ENCODE measurements at places on chromosomes 16 and 17. TPM values are rescaled to one million over a fixed set of nuclear protein-coding genes. Genes with fewer than 3 reads are reported as not detected.

- peaks cover 13% of the 10 kb centered on the region for H3K4me1 ChIP-seq
- no peak overlapping the region for H3K27ac ChIP-seq
- H3K4me3 ChIP-seq = peak overlapping the region; percentile 15
- no peak for DNase-seq
These were observed 18.6 kb downstream of the GRIN2C start for GRCh38 chr17:74840989-74841666.

DNA sequence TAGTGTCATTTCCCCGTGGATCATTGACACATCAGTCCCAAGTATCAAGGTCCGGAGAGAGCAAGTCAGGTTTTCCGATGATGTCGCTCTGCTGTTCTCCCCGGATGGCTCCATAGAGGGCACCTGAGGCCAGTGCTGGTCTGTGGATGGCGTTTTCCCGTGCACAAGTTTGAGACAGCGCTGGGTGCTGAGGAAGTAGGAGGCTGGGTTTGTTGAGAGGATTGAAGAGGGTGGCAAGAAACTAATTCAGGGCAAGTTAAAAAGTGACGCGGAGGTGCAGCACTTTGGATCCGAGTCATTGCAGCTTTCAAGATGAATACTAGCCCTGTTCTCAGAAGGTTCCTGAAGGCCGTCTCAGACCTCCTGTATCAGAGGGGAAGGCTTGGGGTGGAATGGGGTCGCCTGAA, 7.7 kb downstream of the NUBP1 start:
- DNase-seq = no peak
- H3K27ac ChIP-seq = no peak overlapping the region
- H3K4me3 ChIP-seq = no peak overlapping the region
- peaks cover 5% of the 10 kb centered on the region for H3K36me3 ChIP-seq

DNA sequence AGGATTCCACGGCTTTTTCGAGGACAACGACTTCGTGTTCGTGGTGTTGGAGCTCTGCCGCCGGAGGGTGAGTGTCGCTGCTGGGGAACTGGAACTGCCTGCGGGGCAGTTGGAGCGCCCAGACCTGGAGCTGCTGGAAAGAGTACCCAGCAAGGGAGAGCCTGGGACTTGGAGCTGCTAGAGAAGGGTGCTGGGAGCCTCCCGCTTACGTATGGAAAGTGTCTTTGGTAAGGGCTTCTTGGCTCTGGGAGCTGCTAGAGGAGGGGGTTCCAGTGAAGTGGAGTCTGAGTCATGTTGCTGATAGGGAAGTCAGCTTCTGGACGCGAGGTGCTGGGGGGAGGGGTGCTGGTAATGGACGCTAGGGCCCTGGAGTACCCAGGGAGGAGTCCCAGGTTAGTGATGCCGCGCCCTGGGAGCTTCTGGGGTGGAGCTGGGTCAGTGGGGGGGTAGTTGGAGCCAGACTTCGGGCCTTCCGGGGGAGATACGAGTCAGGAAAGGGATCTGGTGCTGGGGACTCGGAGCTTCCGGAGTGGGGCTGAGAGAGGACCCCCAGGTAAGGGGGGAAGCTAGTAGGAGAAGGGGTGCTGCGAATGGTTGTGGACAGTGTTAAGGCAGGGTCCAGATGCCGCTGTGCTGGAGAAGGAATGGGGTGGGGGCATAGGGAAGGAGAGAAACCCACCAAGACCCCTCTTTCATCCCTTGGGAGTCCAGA, 741 bp downstream of the PLK1 start:
- H3K27ac ChIP-seq = peak overlapping the region; percentile 54
- H3K36me3 ChIP-seq = peaks cover 11% of the 10 kb centered on the region
- H3K4me1 ChIP-seq = peaks cover 20% of the 10 kb centered on the region

Gene ACSM2A
- total RNA-seq = not detected

GRCh38 chr17:75695141-75695829, 26.0 kb upstream of the ITGB4 start:
- no peak overlapping the region for H3K27ac ChIP-seq
- no peak overlapping the region for H3K4me3 ChIP-seq
- H3K4me1 ChIP-seq = peaks cover 34% of the 10 kb centered on the region
- H3K27me3 ChIP-seq = no peaks in the 10 kb centered on the region
- peaks cover 4% of the 10 kb centered on the region for H3K36me3 ChIP-seq

Gene PRM3
- not detected for total RNA-seq

DNA sequence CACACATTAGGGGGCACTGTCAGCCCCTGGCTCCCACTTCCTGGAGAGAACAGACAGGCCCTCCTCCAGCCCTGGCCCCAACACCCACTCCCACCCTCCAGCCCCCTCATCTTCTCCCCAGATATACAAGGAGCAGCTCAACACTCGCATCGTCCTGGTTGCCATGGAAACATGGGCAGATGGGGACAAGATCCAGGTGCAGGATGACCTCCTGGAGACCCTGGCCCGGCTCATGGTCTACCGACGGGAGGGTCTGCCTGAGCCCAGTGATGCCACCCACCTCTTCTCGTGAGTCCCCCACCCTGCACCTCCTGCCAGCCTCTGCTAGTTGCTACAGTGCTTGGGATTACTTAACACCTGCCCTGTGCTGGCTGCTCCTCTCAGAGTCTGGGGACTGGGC, 14.4 kb downstream of the ADAM11 start:
- no peak for DNase-seq
- peaks cover 10% of the 10 kb centered on the region for H3K4me1 ChIP-seq
- no peaks in the 10 kb centered on the region for H3K36me3 ChIP-seq
- H3K27me3 ChIP-seq = peaks cover 8% of the 10 kb centered on the region
- H3K27ac ChIP-seq = no peak overlapping the region

Data from natural killer cell treated with Interleukin-12 subunit alpha and Interleukin-12 subunit beta and Interleukin-15 and Interleukin-18, amount 100 ng/mL, for 72 hours (primary cell).